ENCODE measurements at places on chromosomes 2 and 18.

DNA sequence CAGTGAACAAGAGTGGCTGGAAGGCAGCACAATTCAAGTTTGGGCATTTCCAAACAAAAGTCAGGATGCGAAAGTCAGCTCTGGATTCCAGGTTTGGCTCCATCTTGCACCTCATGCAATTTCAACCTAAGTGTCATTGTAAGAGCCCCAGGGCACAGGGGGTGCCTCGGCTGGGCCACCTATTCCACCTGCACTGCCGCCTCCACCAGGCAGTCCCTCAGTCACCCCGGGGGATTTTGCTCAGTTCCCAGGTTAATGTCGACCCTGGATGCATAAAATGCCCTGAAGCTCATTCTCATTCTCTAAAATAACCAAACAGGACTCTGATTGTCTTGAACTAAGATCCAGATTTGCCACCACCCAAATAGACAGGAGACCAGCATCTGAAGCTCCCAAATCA, 77.6 kb downstream of the EDAR start:
- H3K27ac ChIP-seq = no peak overlapping the region
- no peaks in the 10 kb centered on the region for H3K36me3 ChIP-seq
- H3K4me3 ChIP-seq = no peak overlapping the region
- no peaks in the 10 kb centered on the region for H3K4me1 ChIP-seq

GRCh38 chr2:221490506-221491060, 81.5 kb downstream of the EPHA4 start:
- H3K4me1 ChIP-seq = no peaks in the 10 kb centered on the region
- H3K27me3 ChIP-seq = no peaks in the 10 kb centered on the region
- H3K4me3 ChIP-seq = no peak overlapping the region
- DNase-seq = no peak

DNA sequence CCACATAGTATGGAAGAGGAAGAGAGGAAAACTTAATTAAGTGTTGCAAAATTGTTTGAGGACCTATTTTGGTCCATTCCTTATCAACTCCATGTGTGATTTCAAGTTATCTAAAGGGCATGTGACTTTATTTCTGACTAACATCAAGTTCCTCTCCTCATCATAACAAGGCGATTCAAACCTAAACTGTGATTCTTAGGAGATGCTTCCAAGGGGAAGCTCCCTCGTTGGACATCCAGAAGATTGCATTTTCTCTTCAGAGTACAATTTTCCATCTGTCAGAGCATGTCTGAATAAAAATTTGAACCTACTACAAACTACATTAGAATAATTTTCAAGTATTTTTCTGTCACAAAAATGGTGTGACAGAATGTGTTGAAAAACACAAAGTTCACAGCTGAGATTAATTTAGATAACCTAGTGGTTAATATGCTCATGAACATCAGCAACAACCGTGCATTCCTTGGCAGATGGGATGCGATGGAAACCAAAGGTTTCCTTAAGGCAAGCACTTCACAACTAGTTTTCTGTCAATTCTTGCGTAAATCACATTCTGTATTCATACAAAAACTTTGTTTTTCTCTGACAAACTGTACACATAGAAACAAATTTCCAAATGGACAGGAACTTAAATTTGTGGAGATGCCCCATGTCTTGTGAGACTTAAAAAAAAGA, 4.2 kb downstream of the SFT2D3 start:
- no peak for DNase-seq
- no peaks in the 10 kb centered on the region for H3K36me3 ChIP-seq
- H3K27ac ChIP-seq = no peak overlapping the region
- no peak overlapping the region for H3K4me3 ChIP-seq

GRCh38 chr18:42067518-42067917, 112.5 kb downstream of the PIK3C3 start:
- DNase-seq = no peak
- no peaks in the 10 kb centered on the region for H3K27me3 ChIP-seq
- no peak overlapping the region for H3K4me3 ChIP-seq

GRCh38 chr2:226115102-226115831, 684.4 kb downstream of the IRS1 start:
- H3K36me3 ChIP-seq = no peaks in the 10 kb centered on the region
- H3K27ac ChIP-seq = peak overlapping the region; percentile 48
- DNase-seq = no peak
- no peaks in the 10 kb centered on the region for H3K4me1 ChIP-seq
- H3K4me3 ChIP-seq = no peak overlapping the region
- H3K27me3 ChIP-seq = no peaks in the 10 kb centered on the region

DNA sequence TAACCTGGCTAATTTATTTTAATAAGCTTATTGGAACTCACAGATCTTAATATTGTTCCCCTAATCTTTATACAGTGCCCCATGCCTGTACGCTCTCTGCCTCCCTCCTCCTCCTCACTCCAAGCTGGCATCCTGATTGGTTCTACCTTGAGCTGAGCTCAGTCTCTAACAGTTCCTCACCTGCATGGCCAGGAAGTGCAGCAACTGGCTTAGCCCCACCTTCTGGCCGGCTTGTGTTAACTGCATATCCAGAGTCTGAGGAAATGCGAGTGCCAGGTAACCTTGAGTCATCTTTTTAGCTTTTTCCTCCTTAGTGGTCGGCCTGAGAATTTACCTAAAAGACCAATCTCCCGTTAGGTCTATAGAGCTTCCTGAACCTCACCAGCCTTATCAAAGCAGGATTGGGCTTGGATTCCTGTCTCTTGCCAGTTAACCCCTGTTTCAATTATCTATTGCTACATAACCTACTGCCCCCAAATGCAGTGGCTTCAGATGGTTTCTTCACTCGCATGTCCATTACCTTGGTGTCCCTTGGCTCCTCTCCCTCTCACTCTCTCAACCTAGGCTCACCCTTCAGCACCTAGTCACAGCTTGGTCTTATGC, 89.5 kb upstream of the STK39 start:
- no peaks in the 10 kb centered on the region for H3K36me3 ChIP-seq
- no peak for DNase-seq

- DNase-seq = no peak
- H3K27me3 ChIP-seq = no peaks in the 10 kb centered on the region
- H3K27ac ChIP-seq = no peak overlapping the region
- no peaks in the 10 kb centered on the region for H3K4me1 ChIP-seq
- no peaks in the 10 kb centered on the region for H3K36me3 ChIP-seq
- H3K4me3 ChIP-seq = no peak overlapping the region
Observed at GRCh38 chr2:38440655-38441054, 63.6 kb upstream of the ATL2 start.

DNA sequence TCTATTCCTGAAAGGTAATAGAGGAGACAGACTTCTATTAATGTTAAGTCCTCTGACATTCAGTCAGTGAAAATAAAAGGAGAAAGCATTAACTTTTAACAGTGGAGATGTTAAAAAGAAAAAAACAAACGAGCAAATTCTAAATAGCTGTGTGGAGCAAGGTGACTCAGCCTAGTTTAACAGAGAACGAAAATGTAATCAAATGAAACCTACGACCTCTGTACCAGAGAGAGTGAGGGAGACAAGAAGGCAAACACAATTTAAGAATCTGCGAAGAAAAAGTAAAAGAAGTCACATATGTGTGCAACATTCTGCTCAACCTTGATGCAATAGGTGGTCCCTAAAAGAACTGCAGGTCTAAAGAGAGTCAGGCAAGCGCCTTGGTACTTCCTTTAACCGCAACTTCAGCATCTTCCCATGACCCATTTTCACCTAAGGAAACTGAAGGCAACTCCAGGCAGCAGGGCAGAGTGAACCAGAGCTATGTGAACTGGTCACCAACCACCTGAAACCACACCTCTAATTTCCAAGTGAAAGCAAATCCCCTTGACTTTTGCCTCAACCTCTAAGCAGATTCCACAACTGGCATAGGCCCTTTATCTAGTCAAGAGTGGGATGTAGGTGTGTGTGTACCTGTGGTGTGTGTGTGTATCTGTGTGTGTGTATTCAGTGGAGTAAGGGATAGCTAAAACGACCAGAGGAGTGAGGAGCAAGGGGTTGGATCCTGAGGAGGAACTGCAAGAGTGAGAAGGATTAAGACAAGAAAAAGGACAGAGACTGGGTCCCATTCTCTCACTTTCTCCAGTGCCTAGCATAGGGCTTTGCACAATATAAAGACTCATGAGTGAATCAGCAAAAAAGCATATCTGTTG, 43.0 kb downstream of the FIGN start:
- peak overlapping the region; percentile 43 for H3K27ac ChIP-seq
- no peaks in the 10 kb centered on the region for H3K4me1 ChIP-seq
- no peak overlapping the region for H3K4me3 ChIP-seq
- no peak for DNase-seq
- no peaks in the 10 kb centered on the region for H3K36me3 ChIP-seq

- H3K27ac ChIP-seq = no peak overlapping the region
- no peaks in the 10 kb centered on the region for H3K36me3 ChIP-seq
- no peaks in the 10 kb centered on the region for H3K27me3 ChIP-seq
- H3K4me1 ChIP-seq = no peaks in the 10 kb centered on the region
- no peak for DNase-seq
Observed at GRCh38 chr2:64738026-64738425, 84.3 kb upstream of the SERTAD2 start.

GRCh38 chr2:159090514-159091201, 122.2 kb downstream of the TANC1 start:
- H3K4me1 ChIP-seq = peaks cover 31% of the 10 kb centered on the region
- no peak for DNase-seq
- no peaks in the 10 kb centered on the region for H3K27me3 ChIP-seq
- H3K36me3 ChIP-seq = no peaks in the 10 kb centered on the region
- H3K4me3 ChIP-seq = no peak overlapping the region

DNA sequence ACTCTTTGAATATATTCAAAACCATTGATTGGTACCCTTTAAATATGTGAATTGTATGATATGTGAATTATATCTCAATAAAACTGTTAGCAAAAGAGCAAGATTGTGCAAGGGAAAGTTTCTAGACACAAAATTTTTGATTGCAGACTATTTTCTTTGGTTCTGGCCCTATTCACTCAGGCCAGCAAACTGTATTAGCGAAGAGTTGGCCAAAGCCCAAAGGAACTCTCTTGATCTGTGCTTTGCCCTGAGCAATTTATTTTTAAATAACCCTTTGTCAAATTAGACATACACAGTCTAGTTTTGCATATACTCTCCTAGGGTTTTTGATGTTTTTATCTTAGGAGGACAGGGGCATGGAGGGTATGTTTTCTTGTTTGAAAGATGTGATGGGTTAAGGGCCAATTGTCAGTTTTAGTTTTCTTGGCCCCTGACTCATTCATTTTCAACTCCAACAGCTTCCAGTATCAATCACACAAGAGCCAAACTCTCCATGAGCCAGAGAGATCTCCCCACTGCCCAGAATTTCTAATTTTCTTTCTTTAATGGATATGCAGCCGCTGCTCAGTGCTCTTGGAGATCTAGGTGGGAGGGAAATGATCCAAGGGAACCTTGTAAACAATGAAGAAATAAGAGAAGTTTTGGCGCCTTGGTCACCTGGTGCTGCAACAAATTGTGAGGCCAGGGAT, 231.5 kb downstream of the SRBD1 start:
- no peak overlapping the region for H3K4me3 ChIP-seq
- H3K27me3 ChIP-seq = no peaks in the 10 kb centered on the region

GRCh38 chr2:1947316-1947715, 203.0 kb upstream of the PXDN start:
- H3K27ac ChIP-seq = no peak overlapping the region
- DNase-seq = no peak
- H3K4me3 ChIP-seq = no peak overlapping the region
- no peaks in the 10 kb centered on the region for H3K36me3 ChIP-seq

- no peaks in the 10 kb centered on the region for H3K27me3 ChIP-seq
- H3K36me3 ChIP-seq = no peaks in the 10 kb centered on the region
- no peak for DNase-seq
- H3K27ac ChIP-seq = no peak overlapping the region
- H3K4me1 ChIP-seq = no peaks in the 10 kb centered on the region
Observed at GRCh38 chr2:200203381-200203827, 103.1 kb upstream of the SPATS2L start.

DNA sequence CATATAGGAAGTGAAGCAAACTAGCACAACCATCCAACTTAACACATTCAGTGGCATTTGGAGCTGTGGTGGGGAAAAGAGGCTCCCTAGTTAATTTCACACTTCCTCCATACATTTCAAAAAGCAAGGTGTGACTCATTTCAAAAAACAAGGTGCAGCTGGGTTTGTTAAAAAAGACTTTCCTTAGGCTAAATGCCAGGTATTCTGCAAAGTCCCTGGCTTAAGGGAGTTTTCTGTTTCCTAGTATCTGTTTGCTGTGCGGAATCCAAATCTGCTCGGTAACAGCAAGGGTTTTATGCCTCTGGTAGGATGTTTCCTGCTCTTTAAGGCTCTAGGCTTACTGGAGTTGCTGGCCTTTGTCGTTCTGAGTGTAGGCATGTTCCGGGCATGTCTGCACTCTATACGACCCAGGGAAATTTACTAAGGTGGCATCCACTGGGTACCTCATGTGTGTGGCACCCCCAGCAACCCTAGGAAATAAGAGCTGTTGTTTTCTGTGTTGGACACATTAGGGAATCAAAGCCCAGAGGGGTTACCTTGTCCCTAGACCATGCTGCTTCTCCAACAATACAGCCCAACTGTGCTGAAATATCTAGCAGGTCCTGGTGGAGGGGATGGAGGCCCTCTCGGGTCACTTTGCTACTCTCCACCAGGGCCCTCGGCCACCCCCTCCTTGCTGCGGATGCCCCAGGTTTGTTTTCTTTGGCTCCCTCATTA, 634 bp upstream of the MSGN1 start:
- no peak for DNase-seq
- H3K27me3 ChIP-seq = no peaks in the 10 kb centered on the region
- no peaks in the 10 kb centered on the region for H3K36me3 ChIP-seq
- no peak overlapping the region for H3K4me3 ChIP-seq
- H3K4me1 ChIP-seq = no peaks in the 10 kb centered on the region

GRCh38 chr2:30877833-30878232, 70.6 kb upstream of the CAPN13 start:
- no peaks in the 10 kb centered on the region for H3K36me3 ChIP-seq
- no peak overlapping the region for H3K27ac ChIP-seq
- no peak overlapping the region for H3K4me3 ChIP-seq
- no peaks in the 10 kb centered on the region for H3K27me3 ChIP-seq
- DNase-seq = no peak
- H3K4me1 ChIP-seq = no peaks in the 10 kb centered on the region

GRCh38 chr2:18602298-18602697, 12.9 kb upstream of the NT5C1B start:
- no peaks in the 10 kb centered on the region for H3K4me1 ChIP-seq
- no peak overlapping the region for H3K4me3 ChIP-seq
- no peak overlapping the region for H3K27ac ChIP-seq
- DNase-seq = no peak

GRCh38 chr2:170639635-170640034, 75.5 kb upstream of the SP5 start:
- H3K4me1 ChIP-seq = no peaks in the 10 kb centered on the region
- no peak for DNase-seq
- no peaks in the 10 kb centered on the region for H3K27me3 ChIP-seq

GRCh38 chr2:231987124-231987727, 25.7 kb downstream of the DIS3L2 start:
- no peaks in the 10 kb centered on the region for H3K36me3 ChIP-seq
- H3K4me3 ChIP-seq = no peak overlapping the region
- no peaks in the 10 kb centered on the region for H3K27me3 ChIP-seq

DNA sequence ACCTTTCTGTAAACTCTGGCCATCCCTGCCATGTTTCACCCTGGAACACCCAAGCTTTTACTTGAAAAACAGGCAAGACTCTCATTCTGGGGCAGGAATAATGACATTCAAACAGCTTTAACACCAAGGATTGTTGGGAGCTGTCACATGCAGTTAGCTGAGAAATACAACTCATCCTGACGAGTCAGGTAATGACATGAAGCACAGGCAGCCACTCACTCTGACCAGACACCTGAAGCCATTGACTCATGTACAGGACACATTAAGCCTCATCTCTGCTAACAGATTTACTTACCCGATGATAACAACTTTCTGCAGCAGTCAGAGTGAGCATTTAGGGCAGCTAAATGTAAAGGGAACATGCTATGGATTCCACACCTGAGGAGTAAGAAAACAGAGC, 163.1 kb upstream of the PGAP1 start:
- no peak for DNase-seq
- no peak overlapping the region for H3K4me3 ChIP-seq
- no peaks in the 10 kb centered on the region for H3K4me1 ChIP-seq
- peak overlapping the region; percentile 57 for H3K27ac ChIP-seq
- no peaks in the 10 kb centered on the region for H3K27me3 ChIP-seq
- H3K36me3 ChIP-seq = no peaks in the 10 kb centered on the region

All from uterus (tissue), 4 donors.